RPMI8226 (cell line): ENCODE measurements at places on chromosomes 7 and 10.

- DNase-seq: no peak
Measured at GRCh38 chr7:11605749-11606148, 226.2 kb downstream of the THSD7A start.

DNA sequence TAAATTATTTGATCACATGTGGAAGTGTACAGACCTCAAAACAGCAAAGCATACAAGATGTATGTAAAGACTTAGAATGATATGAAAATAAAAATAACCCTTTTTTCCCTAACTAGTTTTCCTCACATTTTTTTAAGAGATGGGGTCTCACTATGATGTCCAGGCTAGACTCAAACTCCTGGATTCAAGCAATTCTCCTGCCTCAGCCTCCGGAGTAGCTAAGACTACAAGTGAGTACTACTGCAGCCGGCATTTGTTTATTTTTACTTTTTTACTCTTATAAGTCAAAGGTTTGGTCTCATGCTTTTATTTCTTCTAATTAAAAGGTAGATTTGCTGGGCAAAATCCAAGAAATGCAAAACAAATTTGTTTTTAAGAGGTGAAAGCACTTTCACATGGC, 124.4 kb upstream of the ASAH2 start:
- DNase-seq: no peak

DNA sequence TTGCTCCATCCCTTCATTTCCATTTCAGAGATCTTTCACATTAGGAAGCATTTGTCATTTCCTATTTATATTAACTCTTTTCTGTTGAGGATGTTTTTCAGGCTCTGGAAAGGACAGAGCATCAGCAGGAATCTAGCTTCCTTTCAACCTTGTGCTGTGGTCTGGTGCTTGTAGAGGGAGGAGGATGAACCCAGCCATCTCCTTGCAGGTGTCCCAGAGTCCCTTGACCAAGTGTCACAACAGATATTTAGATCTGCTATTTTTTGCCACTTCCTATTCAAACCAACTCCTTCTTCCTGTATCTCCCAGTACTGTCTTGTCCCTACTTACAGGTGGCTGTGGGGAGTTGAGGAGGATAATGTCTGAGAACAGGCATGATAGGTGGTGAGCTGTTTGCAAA, 742.8 kb downstream of the GRID1 start:
- DNase-seq: no peak

- no peak for DNase-seq
Measured at GRCh38 chr7:117319181-117319580, 3.7 kb downstream of the WNT2 start.

DNA sequence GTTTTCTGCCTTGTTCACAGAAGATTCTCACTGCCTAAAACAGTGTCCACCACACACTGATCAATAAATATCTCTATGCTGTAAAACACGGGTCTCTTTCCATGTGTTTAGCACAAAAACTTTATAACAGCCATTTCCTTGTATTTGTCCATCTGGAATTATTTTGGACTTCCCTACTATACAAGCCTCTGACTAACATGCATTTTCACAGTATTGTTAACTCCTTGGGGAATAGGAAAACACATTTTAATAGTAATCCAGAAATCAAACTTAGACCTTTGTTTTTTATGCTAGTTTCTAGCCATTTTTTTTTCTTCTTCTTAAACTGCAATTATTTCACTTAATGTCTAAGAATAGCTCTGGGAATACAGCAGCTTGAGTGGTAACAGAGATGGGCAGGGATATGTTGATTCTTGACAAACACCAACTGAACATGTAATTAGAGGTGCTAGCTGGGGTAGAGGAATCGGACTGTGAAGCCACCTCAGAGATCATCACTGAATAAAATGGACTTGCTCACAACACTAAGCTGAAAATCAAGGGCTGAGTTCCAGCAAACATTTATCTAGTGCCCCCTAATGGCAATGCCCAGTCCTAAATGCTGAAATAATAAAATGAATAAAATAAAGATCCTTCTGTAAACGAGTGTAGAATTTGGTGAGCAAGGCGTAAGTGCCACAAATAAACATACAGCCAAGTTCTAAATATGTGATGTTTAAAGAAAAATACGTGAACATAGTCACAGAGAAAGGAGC, 593.1 kb downstream of the SORCS1 start:
- peak; percentile 9 for DNase-seq

GRCh38 chr7:23106057-23106822, 655 bp downstream of the KLHL7 start:
- peak; percentile 66 for DNase-seq
